ENCODE measurements at places on chromosomes 1 and 21.

GRCh38 chr1:201503397-201504176 lies 3.3 kb downstream of the CSRP1 start:
- peak; percentile 96 for DNase-seq

- DNase-seq, result no peak
Observed at GRCh38 chr1:159179906-159180305, 8.5 kb downstream of the CADM3 start.

GRCh38 chr1:5493851-5494311 lies 498.3 kb downstream of the NPHP4 start:
- DNase-seq, result no peak

GRCh38 chr1:113930499-113931161 lies 1.5 kb downstream of the HIPK1 start:
- DNase-seq, result no peak

- DNase-seq, result no peak
Observed at GRCh38 chr1:22900451-22900850, 72.2 kb downstream of the LACTBL1 start.

- no peak for DNase-seq
Observed at GRCh38 chr1:19955534-19956170, 23.8 kb downstream of the PLA2G2A start.

GRCh38 chr21:44616591-44616926 lies 4.7 kb downstream of the KRTAP10-8 start:
- no peak for DNase-seq
